ENCODE measurements at places on chromosomes 4 and X.

- no peak for DNase-seq
Observed at GRCh38 chr4:88277711-88278225, 6.6 kb downstream of the PPM1K start.

DNA sequence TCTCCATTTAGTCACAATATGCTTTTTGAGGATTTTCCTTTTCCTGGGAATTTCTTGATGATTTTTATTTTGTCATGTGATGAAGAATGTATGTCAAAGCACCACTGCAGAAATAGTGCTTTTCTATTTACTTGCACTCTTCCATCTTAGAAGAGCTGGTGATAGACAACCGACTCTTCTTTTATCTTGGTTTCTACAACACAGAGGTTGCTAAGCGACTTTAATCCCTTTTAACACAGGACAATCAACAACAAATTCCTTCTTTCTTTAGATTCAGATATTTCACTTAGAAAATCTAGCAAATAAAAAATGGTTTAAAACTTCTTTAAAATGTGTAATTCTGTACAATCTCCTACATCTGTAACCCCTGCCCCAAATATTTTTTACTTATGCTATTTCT lies 34.6 kb downstream of the TET2 start:
- DNase-seq, result no peak

- DNase-seq, result peak; percentile 1
Observed at GRCh38 chr4:91198951-91199350, 1071.8 kb downstream of the CCSER1 start.

DNA sequence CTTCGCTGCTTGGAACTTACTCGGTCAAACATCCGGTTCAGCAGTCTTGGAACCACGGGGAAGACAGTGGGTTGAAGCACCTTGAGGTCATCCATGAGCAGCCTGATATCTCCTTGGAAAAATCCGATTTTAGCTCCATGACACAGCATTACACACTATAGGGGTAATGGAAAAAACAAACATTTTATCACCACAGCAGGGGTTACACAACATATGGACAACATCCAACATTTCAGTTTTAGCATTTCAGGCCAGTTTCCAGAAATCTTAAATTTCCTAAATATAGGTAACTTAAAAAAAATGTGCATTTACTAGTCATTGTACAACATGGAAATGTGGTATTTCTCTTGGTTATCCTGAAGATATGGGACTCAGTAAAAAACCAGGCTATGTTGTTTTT lies 34.4 kb upstream of the CENPU start:
- no peak for DNase-seq

- no peak for DNase-seq
Observed at GRCh38 chrX:31217084-31217483, 145.2 kb upstream of the FTHL17 start.

DNA sequence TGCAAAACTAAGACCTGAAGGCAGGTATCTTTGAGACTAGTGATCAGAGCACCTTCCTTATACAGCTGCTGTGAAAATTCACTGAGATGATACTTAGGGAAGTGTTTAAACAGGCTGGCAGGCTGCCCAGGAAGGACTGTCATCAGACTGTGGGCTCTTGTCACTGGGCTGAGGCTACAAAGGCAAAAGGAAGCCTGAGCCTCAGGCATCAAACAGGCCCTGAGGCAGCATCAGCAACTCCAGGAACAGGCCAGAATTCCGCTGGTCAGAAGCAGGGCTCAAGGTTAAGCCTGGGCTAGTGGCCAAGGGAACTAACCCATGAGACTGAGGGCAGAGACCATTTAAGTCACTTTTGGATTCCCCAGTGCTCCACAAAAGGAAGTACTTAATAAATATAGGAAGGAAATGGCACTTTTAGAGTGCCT lies 12.8 kb downstream of the PJA1 start:
- no peak for DNase-seq

GRCh38 chr4:174713821-174714220 lies 115.2 kb downstream of the GLRA3 start:
- no peak for DNase-seq

DNA sequence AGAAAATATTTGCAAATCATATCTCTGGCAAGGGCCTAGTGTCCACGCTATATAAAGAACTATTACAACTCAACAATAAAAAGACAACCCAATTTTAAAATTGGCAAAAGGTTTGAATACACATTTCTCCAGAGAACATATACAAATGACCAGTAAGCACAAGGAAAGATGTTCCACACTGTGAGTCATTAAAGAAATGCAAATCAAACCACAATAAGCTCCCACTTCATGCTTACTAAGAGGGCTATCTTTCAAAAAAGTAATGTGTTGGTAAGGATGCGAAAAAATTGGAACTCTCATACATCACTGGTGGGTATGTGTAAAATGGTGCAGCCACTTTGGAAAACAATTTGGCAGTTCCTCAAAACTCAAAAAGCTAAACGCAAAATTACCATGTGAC lies 884.0 kb upstream of the INTU start:
- DNase-seq, result no peak

- no peak for DNase-seq
Observed at GRCh38 chr4:150229520-150229919, 151.3 kb downstream of the DCLK2 start.

- no peak for DNase-seq
Observed at GRCh38 chrX:14712096-14712495, 160.8 kb downstream of the FANCB start.

- no peak for DNase-seq
Observed at GRCh38 chrX:37846141-37846540, 1.2 kb downstream of the DYNLT3 start.

GRCh38 chr4:92641409-92641808 lies 337.6 kb downstream of the GRID2 start:
- no peak for DNase-seq
